NCI-H1048 (cell line): ENCODE measurements at places on chromosomes 2 and 18.

GRCh38 chr2:219946529-219946928 is 319.1 kb downstream of the SLC4A3 start:
- DNase-seq, result no peak

- DNase-seq, result no peak
Measured at GRCh38 chr2:52632543-52632942, 1135.1 kb upstream of the CHAC2 start.

GRCh38 chr2:220499225-220499624 is 871.8 kb downstream of the SLC4A3 start:
- no peak for DNase-seq

DNA sequence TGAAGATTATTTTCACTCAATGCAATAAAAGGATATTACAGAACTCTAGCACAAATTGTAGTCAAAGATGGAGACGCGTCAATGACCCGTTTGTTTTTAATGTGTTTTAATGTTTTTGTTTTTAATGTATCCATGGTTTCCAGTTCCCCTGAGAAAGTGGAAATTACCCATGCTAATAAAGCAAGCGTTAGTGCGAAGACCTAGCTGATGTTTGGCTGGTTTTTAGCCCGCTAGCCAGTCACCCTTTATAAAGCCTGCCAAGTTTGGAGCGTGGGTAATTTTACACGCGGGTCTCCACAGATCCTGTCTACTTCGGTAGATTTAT is 430 bp upstream of the CHMP1B start:
- no peak for DNase-seq

- DNase-seq, result no peak
Measured at GRCh38 chr2:9488583-9489547, 14.5 kb downstream of the IAH1 start.

DNA sequence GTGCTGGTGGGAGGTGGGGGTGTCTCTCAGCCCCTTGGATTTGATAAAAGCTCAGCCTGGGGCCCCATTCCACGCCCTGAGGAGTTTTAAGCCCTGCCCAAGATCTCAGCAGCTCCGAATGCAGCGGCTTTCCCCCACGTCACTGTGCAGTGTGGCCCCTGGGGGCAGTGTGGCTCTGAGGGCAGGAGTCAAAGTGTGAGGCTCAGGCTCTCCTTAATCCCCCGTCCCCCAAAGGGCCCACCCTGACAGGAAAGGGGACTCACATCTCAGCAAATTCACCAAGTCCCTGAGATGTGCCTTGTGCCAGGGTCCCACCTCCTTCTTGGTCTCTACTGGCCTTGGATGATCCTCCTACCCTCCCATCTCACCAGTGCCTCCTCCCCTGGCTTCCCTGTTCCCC is 25.2 kb downstream of the NPPC start:
- no peak for DNase-seq

- DNase-seq, result no peak
Measured at GRCh38 chr2:106332054-106332453, 136.2 kb downstream of the RGPD3 start.

DNA sequence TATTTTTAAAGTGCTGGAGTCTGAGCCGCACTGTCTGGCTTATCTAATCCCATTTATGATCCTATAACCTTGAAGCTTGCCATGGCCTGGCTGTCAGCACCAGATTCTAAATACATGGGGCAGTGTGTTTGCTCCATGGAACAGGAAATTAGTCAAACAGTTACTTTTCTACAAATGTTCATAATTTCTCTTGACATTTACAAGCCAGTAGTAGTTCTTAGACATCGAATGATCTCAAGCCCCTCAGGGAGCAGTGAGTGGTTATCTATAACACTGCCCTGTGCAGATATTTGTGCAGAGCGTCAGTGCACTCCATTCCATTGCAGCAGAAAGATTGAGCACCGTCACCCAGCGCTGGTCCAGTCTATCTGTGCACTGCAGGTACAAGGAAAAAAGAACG is 205.2 kb downstream of the AGPS start:
- no peak for DNase-seq

DNA sequence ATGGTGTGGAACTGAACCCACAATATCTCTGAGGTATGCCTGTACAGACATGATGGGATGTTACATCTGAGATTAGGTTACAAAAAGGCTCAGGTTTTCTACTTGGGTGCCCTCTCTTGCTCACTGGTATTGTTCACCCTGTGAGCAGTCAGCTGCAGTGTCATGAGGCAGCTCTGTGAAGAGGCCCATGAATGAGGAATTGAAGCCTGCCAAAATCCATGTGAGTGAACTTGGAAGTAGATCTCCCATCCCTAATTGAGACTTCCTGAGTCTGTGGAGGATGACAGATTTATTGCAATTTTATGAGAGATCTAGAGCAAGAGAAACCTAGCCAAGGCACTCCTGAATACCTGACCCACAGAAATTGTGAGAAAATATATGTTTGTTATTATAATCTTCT is 404.9 kb upstream of the ZEB2 start:
- no peak for DNase-seq

GRCh38 chr2:179729966-179730365 is 131.4 kb downstream of the ZNF385B start:
- no peak for DNase-seq

GRCh38 chr18:6885006-6885481 is 155.5 kb downstream of the ARHGAP28 start:
- no peak for DNase-seq

- no peak for DNase-seq
Measured at GRCh38 chr2:226971770-226972169, 135.9 kb downstream of the RHBDD1 start.

- DNase-seq, result no peak
Measured at GRCh38 chr2:62330959-62331358, 135.0 kb downstream of the B3GNT2 start.

GRCh38 chr18:48950536-48951447 is at the start of gene SMAD7:
Gene SMAD7, minus strand, starts transcription at chr18:48950965. Its CDS starts 541 bp downstream, at chr18:48950424.
- DNase-seq, result no peak

GRCh38 chr2:42938671-42939370 is 146.4 kb upstream of the HAAO start:
- no peak for DNase-seq

DNA sequence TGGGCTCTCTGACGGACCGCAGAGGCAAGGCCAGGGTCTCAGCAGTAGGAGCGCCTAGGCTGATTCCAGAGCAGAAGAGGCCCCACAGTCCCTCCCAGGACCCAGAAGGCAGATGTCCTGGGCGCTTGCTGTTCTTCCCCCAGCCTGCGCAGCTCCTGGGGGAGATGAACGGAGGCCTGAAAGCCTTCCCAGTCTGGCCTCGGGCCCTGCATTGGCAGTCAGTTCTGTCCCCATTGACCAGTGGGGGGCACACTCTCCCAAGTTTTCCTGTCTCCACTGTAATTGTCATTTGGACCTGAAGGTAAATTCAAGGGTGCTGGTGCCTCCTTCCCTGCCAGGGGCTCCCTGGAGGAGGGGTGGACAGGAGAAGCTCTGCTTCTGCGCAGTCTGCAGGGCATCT is 345.7 kb downstream of the CYP26B1 start:
- no peak for DNase-seq

DNA sequence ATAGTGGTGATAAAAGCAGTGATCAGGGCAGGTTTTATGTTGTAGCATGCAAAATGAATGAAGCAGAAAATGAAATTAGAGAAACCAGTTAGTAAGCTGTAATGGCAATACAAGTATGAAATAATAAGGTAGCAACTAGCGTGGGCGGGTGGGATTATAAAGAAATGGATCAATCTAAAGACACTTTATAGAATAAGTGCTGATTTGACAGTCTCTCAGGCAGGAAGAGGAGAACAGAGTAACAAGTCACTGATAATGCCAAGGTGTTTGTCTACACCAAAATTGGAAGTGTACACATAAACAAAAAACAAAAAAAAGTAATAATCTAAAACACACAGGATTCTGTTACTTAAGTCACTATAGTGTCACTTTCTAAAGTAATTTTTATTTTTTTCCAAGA is 51.0 kb upstream of the PCBP1 start:
- DNase-seq, result no peak
